ENCODE measurements at places on chromosomes 1 and 21. TPM values are rescaled to one million over a fixed set of nuclear protein-coding genes. Genes with fewer than 3 reads are reported as not detected.

The LCE1B gene
- not detected for total RNA-seq

The ELAVL4 gene
- 0.11 TPM for total RNA-seq

The RNU1-1 gene
- total RNA-seq: 6,195 TPM

The HP1BP3 gene
- 123 TPM for total RNA-seq

The LCE1C gene
- not detected for total RNA-seq

The DYRK3 gene
- 11.3 TPM for total RNA-seq

DNA sequence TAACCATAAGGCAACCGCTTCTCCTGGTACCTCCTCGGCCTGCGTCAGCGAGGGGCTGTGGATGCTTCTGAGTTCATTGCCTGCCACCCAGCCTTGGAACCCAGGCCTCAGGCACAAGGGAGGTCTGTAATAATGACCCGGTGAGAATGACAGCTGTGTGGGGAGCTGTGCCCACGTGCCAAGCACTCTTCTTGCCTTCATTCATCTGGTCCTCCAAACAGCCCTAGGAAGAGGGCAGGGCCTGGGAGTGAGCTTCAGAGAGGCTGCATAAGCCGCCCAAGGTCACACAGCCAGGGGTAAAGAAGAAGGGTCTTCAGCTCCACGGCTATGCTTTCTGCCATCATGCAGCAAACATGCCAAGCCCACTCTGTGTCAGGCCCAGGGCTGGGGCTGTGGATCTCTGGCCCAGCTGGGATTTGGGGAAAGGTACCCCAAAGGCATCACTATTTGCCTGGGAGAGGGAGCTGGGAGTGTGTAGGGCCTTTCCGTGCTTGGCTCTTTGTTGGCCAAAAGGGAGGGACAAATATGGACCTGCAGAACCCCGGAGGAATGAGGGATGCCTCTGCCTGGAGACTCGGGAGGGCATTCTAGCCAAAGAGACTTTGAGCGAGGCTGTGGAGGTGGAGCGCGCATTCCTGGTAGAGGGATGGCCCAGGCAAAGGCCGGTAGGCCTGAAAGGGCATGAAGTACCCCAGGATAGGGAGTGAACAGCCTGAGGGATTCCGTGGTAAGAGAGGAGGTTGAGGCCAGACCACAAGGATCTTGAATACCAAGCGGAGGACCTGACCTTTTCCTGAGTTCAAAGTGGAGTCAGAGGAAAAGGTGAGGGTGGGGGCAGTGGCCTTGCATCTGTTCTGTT is 10.1 kb upstream of the EDN2 start:
- no peak for DNase-seq

DNA sequence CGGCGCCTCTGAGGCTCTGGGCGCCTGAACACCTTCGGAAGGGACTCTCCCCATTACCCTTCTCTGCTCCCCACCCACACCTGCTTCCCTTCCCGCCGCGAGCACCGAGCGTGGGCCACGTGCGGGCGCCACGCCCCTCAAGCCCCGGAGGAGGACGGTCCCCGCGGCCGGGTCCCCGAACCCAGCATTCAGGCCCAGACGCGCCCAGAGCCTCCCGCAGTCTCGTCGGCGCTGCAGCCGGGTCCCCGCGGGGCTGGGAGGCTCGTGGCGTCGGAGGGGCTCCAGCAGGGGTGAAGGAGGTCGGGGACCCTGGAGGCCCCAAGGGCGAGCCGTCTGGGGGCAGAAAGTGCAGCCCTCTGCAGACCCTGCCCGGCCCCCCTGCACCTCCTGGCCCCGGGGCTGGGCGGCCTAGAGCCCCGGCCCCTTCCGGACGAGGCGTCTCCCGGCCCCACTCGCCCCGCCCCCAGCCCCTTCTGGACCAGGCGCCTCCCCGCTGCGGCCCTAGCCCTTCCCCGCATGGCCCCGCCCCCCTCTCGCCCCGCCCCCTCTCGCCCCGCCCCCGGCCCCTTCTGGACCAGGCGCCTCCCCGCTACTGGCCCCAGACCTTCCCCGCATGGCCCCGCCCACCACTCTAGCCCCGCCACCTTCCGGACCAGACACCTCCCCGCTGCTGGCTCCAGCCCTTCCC is 378 bp upstream of the SMIM1 start:
- DNase-seq: peak; percentile 94

- DNase-seq: no peak
These were observed 110.7 kb downstream of the SPATA46 start for GRCh38 chr1:162265983-162266382.

DNA sequence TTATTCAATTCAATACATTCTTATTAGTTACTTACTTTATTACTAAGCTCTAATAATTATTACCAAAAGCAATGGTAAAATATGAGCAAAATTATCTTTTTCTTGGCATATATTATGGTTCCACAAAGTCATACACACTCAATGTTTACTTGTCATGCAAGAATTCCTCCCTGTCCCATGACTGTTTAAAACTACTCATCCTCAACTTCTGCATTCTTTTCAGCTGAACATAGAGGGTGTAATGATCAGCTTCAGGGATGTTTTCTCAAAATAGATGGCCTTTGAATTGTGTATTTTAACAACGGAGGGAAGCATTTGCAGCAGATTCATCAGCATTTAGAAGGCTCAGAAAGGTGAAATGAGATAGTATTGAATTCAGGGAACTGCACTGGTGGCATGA is 499.0 kb downstream of the RWDD3 start:
- no peak for DNase-seq

DNA sequence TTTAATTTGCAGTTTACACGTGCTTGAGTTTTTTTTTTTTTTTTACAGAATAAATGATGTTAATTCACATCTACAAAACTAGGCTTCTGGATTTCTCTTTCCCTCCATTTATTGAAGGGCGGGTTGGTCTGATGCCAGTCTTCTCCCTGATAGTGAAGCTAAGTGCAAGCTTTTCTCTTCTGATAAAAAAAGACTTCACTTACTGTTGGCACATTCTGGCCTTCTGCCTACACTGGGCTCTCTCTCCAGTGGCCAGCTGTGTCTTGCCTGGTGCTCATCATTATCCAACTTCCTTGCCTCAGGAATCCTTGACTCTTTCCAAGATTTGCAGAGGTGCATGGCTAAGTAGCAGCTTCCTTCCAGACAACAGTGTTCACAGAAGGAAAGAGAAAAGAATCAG is 7.6 kb upstream of the RAP1A start:
- DNase-seq: no peak

- no peak for DNase-seq
These were observed 326.5 kb upstream of the PROX1 start for GRCh38 chr1:213661302-213661701.
